OCI-M1 (cell line): ENCODE measurements at places on chromosomes 13 and 19.

GRCh38 chr13:112791663-112792440 lies 102.0 kb downstream of the ATP11A start:
- DNase-seq = no peak

DNA sequence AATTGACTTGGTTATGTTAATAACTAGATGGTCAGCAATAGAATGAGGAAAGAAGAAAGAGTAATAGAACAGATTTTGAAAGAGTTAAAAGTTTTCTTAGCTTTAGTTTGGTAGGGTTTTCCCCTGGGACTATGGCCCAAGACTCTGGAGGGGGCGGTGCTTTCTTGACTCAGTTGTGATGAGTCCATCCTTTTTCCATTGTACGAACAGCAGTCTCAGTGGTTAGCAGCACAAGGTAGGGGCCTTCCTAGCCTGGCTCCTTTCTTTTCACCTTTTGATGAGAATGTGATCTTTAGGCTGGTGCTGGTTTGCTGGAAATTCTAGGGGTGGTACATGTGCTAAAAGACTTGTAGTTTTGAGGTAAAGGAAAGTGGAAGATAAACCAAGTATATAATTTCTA lies 38.8 kb downstream of the ZNF506 start:
- DNase-seq = no peak

GRCh38 chr19:17490411-17490810 lies 20.1 kb downstream of the SLC27A1 start:
- no peak for DNase-seq

- DNase-seq = peak; percentile 36
Observed at GRCh38 chr19:7862413-7862951, 11.7 kb downstream of the PRR36 start.

DNA sequence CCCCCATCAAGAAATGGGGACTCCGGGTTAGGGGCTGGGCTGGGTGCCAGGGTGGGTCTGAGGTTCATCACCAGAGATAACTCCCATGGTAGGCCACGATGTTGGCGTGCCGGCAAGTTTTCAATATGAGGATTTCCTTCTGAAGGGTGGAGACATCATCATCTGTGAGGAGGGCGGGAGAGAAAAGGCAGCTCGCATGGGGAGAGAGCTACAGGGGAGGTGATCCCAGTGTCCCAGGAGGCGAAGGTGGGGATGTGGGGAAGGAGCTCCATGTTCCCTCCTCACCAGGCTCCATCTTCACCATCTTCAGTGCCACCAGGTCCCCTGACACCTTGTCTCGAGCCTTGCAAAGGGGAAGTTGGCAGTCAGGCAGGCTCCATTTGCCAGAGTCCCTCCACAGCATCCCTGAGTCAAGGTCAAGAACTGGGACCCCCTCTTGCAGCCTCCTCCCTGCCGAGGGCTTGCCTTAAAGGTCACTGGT lies 430 bp downstream of the MAP4K1 start:
- no peak for DNase-seq

- no peak for DNase-seq
Observed at GRCh38 chr13:41365631-41366030, 54.6 kb downstream of the NAA16 start.
